ENCODE measurements at places on chromosomes 7 and 10.

- DNase-seq, result no peak
These were observed 94.0 kb upstream of the STEAP1B start for GRCh38 chr7:22594020-22594419.

GRCh38 chr10:71230656-71231025 is 18.3 kb downstream of the UNC5B start:
- no peak for DNase-seq

DNA sequence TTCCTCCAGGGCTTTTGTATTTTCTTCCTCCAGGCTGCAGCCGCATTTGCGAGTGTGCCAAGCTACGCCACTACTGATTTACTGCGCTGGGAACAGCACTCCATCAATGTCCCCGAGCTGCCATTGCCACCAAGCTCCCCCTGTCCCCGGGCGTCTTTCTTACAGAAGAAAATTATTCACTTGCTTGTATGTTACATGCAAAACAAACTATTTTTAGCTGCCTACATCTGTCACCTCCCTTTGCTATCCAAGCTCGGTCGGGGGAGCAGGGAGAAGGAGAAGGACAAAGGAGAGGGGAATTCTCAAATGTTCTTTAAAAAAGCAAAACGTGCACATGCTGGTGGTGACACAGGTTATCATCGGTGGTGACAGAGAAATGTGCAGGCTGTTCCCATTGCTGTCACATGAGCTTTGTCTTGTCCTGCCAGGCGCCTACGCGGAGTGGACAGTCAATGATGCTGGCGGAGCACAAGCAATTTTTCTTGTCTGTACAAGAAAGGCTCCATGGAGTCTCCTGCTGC is 93.1 kb downstream of the ADARB2 start:
- DNase-seq, result no peak

DNA sequence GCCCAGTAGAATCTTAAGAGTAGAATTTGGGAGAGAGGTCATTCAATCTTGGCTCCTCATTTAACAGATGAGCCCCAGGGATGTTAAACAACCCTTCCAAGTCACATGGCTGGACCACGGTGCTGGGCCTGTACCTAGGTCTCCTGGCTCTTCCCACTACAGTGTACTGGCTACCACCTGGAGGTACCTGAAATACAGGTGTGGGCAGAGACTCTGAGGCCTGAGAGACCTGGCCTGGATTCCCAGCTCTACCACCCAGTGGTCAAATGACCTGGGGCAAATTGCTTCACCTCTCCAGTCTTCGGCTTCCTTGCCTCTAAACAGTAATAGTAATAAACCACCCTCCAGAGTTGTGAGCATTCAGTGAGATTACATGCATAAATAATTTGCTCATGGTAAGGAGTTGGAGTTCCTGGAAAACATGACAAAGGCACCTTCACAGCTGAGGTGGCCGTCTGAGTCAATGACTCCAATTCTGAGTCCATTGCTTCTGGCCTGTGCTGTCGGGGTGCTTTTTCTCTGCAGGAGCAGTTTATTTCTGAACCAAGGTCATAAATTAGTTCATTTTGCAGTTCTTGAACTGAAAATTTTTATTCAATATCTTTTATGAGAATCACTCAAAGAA is 2.7 kb downstream of the GOT1 start:
- DNase-seq, result no peak

DNA sequence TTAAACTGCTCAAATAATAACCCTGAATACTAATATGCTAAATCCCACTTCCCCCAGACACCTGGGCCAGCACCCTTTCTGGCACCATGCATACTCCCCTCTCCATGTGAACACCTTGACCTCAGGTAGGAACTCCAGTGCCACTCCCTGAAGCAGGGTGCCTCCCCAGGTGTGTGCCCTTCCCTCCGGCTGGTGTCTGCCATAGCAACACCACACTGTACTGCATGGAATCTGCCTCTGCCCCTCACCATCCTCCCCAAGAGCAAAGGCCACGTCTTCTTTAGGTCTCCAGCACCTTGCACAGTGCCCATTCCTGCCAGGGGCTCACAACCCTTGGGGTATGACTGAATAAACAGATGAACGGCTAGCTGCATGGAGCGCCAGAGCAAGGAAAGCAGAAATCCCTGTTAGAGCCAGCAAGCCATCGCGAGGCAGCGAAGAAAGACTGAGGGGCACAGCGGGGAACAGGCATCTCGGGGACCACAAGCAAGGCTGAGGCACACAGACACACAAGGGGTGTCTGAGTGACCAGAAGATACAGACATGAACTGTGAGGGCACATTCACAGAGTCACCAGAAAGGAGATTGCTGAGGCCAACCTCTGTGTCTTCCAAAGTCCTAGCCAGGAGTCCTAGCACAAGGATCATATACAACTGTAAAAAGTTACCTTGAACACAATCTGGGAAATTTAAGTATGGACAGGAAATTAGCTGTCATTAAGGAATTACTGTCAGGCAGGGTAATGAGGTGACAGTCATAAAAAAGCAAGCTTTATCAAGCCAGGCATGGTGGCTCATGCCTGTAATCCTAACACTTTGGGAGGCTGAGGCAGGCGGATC is 25.7 kb downstream of the COBL start:
- DNase-seq, result no peak

DNA sequence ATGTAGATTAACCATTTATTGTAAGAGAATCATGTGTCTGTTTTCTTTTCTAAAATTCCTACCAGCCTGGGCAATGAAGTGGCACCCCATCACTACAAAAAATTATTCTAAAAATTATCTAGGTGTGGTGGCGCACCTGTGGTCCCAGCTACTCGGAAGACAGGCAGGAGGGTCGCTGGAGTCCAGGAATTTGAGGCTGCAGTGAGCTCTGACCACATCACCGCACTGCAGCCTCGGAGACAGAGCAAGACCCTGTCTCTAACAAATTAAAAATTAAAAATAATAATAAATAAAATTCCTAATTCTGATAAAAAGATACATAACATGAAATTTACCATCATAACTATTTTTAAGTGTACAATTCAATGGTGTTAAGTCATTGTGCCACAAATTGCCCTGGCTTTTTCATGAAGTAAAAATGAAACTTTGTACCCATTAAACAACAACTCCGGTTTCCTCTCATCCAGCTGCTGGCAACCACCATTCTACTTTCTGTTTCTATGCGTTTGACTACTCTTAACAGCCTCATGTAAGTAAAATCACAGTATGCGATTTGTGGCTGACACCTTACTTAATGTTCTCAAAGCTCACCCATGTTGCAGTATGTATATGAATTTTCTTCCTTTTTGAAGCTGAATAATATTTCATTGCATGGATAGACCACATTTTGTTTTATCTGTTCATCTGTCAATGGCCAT is 20.6 kb upstream of the USP6NL start:
- DNase-seq, result no peak

- no peak for DNase-seq
These were observed 103.4 kb downstream of the GRK5 start for GRCh38 chr10:119310806-119311205.

- no peak for DNase-seq
These were observed 33.4 kb downstream of the SCD start for GRCh38 chr10:100380400-100380799.

- no peak for DNase-seq
These were observed 64.5 kb downstream of the MCMBP start for GRCh38 chr10:119807960-119808697.

DNA sequence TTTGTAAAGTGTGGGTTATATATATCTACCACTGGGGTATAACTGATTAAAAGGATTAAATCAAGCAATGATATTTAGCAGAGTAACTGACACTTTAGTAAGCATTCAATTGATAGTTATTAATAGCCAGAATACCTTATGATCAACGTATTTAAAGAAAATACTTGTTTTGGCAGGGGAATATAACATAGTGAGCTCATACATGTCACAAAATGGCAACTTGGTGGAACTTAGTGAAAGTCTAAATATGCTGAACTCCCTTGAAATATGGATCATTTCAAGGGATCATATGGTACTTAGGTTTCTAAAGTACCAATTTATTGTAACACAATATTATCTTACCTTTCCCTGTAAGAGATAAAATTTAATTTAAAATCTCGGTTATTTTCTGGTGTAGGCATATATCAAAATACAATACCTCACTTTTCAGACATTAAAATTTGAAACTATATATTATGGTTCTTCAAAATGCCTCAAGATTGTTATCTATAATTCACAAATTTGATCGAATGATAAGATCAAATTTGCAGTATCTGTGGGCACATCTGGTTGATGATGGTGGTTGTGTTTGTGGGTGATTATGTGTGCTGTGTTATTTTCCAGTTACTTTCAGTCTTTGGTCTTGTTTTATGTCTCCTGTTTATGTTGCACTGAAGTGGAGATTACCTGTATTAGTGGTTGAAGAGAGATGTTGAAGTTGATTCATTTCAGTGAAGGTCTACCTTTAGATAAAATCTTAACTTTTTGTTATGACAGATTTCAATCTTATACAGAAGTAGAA is 5.2 kb downstream of the ARL4A start:
- DNase-seq, result no peak

GRCh38 chr10:24133835-24134234 is 75.1 kb upstream of the KIAA1217 start:
- DNase-seq, result no peak

- no peak for DNase-seq
These were observed 19.7 kb downstream of the ZNF783 start for GRCh38 chr7:149281508-149282330.

- no peak for DNase-seq
These were observed 160.8 kb downstream of the CREB5 start for GRCh38 chr7:28573059-28573553.

DNA sequence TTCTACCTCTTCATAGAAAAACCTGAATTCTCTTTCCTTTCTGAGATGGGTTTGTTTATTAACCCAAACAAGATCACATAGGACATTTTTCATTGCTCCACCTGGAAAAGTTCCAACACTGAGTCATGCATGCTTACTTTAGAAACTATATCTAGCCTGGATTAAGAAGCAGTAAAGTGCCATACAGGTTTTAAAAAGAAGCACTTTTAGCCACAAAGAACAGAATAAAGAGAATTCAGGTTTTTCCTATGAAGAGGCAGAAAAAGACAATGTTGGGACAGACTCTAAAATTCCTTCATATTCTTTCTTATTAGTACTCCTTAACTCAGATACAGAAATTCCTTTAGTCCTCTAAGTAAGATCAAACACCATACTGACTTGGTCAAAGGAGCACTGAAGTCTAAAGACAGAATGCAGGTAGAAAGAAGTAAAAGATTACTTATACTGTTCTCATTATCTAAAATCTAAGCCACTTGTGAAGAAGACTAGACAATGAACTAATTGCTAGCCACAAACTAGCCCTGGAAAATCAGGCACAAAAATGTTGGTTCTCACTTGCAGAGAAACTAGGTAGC is 241.3 kb downstream of the ANK3 start:
- no peak for DNase-seq

DNA sequence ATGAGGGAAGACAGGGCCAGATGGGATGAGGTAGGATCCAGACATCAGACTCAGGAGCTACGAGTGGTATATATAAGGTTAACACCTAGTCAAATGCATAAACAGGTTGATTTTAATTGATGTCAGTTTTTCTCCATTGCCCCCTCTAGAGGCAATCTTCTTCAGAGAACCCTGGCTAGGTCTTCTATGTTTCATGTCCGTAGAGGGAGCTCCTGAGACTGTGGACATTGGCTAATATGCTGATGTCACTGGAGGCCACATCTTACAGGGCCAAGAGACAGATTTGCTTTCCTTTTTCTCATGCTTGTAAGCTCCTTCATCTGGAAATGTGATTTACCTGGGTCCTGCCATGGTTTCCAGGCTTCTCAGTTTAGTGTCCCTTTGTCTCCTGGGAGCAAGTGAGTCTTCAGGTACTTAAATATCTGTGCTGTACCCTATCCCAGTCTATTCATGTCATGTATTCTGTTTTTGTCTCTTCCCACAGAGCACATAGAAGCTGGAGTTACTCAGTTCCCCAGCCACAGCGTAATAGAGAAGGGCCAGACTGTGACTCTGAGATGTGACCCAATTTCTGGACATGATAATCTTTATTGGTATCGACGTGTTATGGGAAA is 161.6 kb upstream of the PRSS1 start:
- no peak for DNase-seq

DNA sequence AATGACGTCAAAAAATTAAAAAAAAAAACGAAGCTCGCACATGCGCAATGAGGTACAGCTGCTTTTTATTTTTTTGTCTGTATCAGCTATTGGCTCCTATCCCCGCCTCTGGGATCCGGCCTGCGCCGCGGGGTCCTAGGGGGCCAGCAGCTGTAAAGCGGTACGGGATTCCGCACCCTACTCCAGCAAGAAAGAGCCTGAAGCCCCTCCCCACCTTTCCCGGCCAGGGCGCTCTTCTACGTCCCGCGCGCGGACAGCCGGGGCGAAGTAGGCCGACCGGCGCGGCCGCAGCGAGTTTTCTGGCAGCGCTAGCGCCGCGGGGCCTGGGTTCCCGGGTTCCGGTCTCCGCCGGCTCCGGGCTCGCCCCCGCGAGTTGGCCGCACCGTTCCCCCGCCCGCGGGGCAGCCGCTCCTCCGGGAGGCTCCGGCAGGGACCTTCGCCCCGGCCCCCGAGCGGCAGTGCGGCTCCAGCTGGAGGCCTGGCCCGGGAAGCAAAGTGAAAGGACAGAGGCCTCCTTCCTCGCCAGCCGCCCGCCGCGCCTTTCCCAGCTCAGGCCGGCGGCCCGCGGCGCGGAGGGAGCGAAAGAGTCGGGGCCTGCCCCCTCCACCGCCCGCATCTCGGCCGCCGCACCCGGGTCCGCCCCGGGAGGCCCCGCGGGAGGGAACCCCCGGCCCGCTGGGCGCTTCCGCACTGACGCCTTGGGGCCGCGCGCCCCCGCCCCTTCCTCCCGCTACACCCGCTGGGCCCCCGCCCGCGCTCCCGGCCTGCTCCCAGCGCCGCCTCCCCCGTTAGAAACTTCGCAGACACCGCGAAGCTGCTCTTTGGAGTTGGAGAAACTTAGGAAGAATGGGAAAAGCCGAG is 4.7 kb upstream of the SPAG6 start:
- DNase-seq, result no peak

DNA sequence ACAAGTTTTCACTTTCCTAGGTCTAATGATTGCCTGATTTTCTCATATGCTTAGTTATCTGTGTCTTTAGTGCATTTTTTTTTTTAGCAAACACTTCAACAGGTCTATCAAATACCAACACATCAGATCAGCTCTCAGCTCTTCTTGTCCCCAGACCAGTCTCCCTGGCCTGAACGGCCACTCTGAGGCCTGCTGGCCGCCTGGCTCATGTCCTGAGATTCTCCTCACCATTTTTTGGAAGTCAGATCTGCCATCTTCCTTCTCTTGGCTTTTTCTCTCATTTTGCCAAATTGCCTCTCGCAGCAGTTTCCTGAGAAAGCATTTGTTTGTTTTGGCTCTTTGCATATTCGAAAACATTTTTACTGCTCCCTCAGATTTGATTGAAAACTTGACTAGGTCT is 29.3 kb downstream of the PPP2R2D start:
- DNase-seq, result no peak

DNA sequence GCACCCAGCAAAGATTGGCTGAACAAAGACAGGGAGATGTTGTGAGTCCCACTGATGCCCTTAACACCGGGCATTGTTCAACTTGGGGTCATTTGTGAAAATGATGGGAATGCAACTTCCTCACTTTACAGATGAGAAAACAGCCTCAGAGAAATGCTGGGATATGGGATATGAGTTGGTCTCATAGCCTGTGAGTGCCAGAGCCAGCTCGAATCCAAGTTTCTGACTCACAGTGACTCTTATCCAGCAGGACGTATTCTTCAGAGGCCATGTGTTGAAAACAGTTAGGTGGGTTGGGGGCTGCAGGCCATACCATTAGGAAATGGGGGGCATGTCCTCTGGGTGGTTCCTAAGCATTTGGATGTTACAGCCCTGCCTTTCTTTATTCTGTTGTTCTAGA is 45.2 kb downstream of the KIAA1217 start:
- no peak for DNase-seq

GRCh38 chr10:72274730-72275350 is 1.1 kb downstream of the DDIT4 start:
- no peak for DNase-seq
